ENCODE measurements at places on chromosomes 3 and 15. TPM values are rescaled to one million over a fixed set of nuclear protein-coding genes. Genes with fewer than 3 reads are reported as not detected.
A peak's percentile ranks its signal among the peaks of the same experiment; 100 is the strongest.

Gene CLEC3B
- not detected for total RNA-seq

Gene LXN
- 13.9 TPM for total RNA-seq

DNA sequence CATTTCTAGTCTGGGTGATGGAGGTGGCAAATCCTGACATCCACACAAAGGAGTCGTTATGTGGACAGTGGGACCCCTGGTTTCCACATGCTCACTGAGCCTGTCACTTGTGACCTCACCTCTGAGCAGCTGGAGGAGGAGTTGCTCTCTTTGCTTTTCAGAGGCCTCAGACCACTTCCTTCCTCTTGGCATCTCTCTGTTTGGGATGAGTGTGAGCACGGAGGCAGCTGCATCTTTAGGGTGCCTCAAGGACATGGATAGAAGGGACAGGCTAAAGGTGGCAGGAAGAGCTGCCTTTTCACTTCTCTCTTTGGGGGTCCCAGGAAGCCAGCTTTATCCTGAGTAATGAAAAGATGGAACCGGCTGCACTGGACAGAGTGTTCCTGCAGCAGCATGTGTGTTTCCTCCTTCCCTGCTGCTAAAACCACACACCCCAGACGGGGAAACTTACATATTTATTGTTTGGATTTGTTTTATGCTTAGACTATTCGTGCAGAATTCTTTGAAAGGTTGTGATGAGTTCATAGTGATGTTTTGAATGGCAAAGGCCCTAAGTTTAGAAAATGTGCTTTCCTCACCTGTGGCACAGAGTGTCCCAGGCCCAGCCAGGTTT is 31.8 kb downstream of the GPR171 start:
- peak overlapping the region; percentile 76 for H3K27ac ChIP-seq
- no peaks in the 10 kb centered on the region for H3K27me3 ChIP-seq
- peaks cover 44% of the 10 kb centered on the region for H3K4me1 ChIP-seq
- H3K36me3 ChIP-seq = no peaks in the 10 kb centered on the region

DNA sequence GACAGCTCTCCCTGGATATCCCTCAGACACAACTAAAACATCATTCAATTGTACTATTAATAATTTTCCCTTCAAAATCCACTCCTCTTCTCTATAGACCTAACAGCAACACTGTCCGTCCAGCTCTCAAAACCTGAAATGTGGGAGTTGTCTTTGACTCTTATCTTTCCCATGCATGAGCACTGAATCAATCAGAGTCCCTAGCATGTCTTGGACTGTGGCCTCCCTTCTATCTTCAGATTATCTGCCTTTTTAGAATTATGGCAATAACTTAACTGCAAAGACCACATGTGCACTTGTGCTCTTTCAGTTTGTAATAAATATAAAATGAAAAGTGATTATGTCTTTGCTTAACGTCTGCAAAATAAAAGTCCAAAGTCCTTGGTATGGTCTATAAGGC is 107.0 kb downstream of the UBE3A start:
- peaks cover 2% of the 10 kb centered on the region for H3K4me1 ChIP-seq
- H3K27me3 ChIP-seq = no peaks in the 10 kb centered on the region
- H3K27ac ChIP-seq = no peak overlapping the region
